CD4-positive, alpha-beta T cell treated with Interleukin-15 for 4 hours (primary cell): ENCODE measurements at places on chromosomes 2 and 18.
A peak's percentile ranks its signal among the peaks of the same experiment; 100 is the strongest.

DNA sequence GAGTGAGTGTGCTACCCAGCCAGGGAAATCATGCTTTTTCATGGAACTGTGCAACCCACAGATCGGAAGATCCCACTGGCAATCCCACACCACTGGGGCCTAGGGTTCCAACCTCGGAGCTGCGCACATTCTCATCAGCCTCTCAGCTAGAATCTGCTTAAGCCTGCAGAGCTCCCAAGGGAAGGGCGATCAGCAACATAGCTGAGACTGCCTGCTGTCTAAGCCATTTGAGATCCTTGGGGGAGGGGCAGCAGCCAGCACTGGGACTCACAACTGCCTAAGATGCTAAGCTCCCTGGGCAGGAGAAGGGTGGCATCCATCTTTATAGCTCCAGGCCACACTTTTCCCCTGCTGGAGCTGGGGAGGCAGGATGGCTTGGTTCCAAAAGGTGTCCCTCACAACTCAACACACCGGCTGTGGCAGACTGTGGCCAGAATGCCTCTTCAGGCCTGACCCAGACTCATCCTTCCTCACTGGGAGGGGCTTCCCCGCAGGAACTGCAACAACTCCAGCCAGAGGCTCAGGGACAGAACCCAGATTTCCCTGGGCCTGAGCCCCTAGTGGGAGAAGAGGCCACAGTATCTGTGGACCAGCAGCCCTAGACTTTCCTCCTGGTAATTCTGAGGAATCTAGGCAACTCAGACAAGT, 1133.3 kb upstream of the PIK3C3 start:
- DNase-seq: no peak

- DNase-seq: no peak
Observed at GRCh38 chr2:239155806-239156480, 244.9 kb downstream of the HDAC4 start.

- no peak for DNase-seq
Observed at GRCh38 chr2:206683546-206683945, 34.6 kb downstream of the DYTN start.

DNA sequence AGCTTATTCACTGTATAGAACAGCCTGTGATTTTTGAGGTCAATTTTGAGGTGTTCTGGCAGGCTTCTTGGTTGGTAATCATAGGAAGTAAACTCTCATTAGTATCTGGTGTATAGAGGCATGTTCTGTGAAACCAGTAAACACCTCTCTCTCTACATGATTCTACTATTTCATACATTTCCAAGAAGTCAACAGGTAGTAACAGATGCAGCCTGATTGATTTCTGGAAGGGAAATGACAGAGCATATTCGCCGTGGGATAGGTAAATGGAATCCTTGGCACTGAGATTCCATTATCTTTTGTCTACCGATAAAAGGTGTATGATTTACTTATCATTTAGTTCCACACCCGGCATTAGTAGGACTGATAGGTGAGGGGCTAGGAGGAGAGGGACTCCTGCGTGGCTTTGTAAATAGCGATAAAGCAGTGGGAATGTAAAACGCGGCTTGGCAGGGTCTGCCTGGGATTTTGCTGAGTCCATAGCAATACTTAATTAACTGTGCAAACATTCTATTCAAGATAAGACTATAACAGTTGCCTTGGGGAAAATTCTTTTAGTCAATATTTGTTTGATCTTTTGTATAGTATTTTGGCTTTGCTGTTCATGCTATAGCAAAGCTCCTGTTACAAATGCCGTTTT, 32.3 kb downstream of the LYPD6B start:
- no peak for DNase-seq

- no peak for DNase-seq
Observed at GRCh38 chr18:9708057-9708433, at the start of gene RAB31. Gene RAB31 (plus strand): TSS chr18:9708301. CDS start chr18:9708406, 105 bp downstream.

DNA sequence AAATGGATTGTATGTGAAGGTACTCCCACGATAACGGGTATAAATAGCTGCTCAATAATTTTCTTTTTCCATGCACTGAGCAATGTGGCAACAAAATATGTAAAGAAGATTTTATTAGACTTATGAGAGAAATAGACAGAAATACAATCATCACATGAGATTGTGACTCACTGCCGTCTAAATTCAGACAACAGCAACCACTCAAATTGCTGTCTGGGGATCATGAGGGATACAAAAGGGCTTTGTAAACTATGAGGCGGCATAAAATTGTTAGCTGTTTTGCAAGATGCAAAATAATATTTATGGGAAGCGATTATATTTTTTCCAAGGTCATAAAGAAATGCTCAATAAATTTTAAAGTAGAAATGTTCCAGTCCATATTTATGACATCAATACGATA, 259.1 kb upstream of the AGAP1 start:
- no peak for DNase-seq

GRCh38 chr2:120091436-120091835, 78.6 kb downstream of the EPB41L5 start:
- no peak for DNase-seq

DNA sequence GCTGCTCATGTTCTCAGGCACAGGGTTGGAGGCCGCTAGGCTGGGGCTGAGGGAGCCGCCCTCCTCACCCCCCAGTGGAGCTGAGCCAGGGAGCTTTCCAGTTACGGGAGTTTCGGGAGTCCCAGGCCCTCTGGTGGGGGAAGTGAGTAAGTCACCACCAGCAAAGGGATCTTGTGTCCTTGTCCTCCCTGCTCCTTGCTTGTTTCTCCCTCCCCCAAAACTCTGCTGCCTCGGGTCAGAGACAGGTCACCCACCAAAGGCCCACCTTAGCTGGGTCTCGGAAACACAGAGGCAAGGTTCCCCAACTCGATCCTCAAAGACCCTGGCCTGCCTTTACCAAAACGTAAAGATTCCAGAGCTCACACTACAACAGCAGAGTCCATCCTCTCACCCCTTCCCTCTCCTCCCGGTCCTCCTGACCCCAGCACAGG, 60.5 kb upstream of the POMC start:
- peak; percentile 31 for DNase-seq

DNA sequence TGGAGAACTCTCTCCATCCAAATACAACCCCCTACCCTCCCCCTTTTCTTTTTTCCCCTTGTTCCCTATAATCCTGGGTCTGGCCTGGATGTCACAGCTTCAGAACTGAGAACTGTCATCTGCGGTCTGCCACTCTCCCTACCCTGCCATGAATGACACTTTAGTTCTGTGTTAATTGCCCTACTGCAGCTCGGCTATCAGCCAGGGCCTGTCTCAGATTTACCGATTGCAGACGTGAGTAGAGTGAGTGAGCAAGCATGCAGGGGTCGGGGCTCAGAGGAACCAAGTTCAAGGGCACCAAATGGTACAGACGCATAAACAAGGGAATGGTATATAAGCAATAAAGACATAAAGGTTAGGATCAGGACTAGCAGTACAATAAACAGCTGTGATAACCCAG, 967.8 kb downstream of the BCL11A start:
- no peak for DNase-seq

- DNase-seq: no peak
Observed at GRCh38 chr2:235848055-235848454, 320.1 kb downstream of the GBX2 start.

- no peak for DNase-seq
Observed at GRCh38 chr2:464562-465309, 176.8 kb upstream of the ALKAL2 start.
